ENCODE measurements at places on chromosomes 13 and 19.
A peak's percentile ranks its signal among the peaks of the same experiment; 100 is the strongest.

DNA sequence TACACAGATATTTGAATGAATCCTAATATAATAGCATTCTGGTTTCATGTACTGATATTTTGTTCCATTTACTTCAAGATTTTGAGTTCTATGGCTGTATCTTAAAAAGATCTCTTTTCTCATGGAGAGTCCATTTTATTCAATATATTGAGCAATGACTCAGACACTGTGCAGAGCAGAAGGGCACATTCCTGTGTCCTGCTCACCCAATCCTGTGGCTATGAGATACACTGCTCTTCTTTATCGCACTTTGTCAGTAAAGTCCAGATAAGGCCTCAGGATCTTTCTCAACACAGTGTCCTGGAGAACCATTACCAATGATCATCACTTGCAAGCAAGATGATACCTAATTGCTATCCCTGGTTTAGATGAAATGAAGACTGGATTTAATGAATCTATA, 155.0 kb downstream of the CYSLTR2 start:
- DNase-seq, result no peak

DNA sequence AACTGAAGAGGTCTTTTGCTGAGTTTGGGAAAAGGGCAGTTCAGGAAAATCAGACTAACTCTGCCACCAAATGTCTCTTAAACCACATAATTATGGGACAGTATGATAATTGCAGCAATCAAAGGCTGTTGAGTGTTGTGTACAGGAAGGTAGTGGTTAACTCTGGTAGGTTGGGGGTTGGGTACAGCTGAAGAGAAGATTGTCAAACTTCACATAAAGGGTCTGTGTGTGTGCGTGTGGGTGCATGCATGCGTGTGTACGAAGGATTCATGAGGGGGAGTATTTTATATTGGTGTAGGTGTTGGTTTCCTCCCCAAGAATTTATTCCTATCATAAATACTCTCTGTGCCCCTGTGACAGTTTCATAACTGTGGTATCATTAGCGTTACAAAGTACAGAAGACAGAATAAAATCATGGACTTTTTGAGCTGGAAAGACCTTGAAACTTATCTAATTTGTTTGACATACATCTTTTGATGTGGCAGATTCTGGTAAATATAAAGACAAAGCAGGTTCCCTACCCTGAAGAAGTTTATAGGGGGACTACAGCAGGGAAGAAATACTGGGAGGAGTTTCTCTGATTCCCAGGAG, 94.1 kb downstream of the PCCA start:
- no peak for DNase-seq

DNA sequence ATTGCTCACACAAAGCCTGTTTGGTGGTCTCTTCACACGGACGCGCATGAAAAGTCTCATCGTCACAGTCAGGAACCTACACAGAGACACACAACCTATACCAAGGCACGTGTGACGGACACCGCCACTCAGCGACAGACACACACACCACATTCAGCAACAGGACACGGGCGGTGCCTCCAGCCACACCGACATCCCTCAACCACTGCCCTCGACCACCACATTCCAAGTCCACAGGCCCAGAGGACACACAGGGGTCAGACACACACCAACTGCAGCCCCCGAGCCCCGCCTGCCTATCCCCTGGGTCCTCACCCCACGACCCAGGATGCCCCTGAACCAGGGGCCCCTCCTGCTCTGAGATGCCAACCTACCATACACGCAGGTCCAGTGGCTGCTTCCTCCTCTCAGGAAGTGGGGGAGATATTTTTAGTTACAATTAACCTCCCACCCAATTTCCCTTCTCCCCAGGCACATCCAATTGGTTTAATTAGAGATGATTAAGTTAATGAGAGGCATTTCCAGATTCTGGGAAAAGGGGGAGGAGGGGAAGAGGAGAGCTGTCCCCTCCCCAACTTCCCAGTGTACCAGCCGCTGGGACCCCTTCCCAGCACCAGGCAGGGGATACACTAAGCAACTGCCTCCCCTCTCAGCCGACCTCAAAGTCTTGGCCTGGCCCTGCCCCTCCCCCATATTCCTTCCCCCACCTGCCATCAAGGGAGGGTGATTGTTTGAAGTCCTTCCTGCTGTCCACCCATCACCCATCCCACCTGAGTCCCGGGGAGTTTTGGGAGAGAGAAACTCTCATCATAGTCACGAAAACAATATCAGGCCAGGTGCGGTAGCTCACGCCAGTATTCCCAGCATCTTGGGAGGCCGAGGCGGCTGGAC, 20.4 kb downstream of the MEIS3 start:
- DNase-seq, result no peak

GRCh38 chr13:40384976-40385857, 281.2 kb downstream of the FOXO1 start:
- DNase-seq, result no peak

- no peak for DNase-seq
Measured at GRCh38 chr13:71869274-71869673, 2.3 kb upstream of the DACH1 start.

DNA sequence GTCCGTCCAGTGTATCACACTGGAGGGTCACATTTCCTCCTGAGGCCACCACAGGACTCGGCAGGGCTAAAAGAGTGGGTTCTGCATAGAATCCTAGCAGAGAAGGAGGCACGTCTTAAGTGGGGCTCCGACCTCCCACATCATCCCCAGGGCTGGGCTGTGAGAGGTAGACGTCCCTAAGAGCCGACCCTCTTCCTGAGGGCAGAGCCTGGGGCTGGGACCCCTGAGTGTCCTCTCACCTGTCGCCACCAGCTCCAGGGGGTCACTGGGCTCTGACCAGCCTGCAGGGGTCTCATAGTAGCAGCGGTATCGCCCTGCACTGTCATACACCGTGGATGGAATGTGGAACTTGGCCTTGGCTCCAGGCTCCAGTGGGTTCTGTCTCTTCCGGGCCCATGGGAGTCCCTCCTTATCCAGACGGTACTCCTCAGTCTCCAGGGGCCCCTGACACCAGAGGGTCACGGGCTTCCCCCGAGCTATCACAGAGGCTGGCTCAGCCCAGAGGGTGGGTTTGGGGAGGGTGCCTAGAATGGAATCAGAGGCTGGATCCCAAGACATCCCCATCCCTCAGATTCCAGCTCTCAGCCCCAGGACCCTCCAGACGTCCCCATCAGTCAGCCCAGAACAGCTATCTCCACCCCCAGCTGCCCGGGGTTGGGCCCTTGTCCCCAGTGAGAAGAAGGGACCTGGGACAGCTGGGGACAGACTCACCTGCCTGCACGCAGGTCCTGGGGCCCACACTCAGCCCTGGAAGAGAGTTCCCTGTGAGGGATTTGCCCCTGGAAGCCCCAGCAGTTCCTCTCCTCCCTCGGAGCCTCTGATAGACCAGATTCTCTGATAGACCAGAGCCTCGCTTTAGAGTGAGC, 590 bp downstream of the LILRB5 start:
- DNase-seq, result no peak

DNA sequence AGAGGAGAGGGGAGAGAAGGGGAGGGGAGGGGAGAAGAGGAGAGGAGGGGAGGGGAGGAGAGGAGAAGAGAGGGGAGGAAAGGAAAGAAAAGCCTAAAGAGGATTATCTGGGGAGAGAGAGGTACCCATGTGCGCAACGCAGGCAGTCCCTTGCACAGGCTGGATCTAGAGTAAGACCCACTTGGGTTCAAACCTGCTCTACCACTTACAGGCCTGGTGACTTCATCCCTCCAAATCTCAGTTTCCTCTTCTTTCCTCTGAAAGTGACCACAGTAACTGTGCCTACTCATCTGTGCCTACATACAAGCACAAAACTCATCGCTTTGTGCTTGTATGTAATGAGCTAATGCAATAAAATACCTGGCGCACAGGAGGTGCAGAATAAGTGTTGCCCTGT, 732 bp upstream of the MAP1S start:
- no peak for DNase-seq

DNA sequence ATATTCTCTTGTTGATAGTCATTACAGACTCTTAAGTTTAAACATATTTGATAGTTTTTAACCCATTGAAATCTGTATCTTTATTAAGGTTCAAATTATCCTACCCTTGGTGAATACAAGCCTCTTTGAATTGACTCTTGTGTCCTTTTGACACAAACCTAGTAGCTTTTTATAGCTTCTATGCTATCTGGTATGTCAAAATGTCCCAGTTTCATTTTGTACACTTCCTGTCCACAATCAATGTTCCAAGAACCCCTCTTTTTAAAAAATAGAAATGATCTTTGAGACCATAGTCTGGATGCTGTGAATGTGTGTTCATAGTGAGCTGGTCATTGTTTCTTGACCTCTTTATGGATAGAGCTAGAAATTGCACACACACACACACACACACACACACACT, 39.2 kb upstream of the FGF14 start:
- DNase-seq, result no peak

- no peak for DNase-seq
Measured at GRCh38 chr13:54949735-54950134, 1921.1 kb downstream of the OLFM4 start.

GRCh38 chr19:47433121-47433520, 13.8 kb upstream of the MEIS3 start:
- no peak for DNase-seq

DNA sequence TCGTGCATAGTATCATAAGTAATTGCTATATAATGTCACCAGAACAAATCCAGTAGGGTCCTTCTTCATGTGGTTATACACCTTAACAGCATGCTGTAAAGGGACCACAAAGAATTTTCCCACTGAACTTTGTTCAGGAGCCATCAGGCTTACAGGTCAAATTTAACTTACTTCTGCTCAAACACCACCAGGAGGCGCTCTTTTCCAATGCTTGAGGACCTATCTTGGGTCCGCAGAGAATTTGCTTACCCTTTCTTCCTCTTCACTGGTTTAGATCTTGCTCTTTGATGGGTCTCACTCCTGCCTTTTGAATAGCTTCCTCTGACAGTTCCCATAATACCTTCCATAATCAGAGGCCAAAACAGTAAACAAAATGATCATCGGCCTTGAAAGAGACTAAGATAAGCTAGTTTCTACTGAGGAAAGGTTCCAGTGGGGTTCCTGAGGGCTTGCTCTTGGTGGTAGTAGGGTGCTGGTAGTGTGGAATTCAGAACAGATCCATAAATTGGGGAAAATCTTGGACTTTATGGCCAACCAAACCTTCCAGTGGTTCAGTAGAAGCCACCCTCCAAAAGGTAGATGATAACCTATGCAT, 37.4 kb downstream of the SCGB2B2 start:
- DNase-seq, result peak; percentile 13

- no peak for DNase-seq
Measured at GRCh38 chr13:34993470-34993869, 51.4 kb downstream of the NBEA start.

DNA sequence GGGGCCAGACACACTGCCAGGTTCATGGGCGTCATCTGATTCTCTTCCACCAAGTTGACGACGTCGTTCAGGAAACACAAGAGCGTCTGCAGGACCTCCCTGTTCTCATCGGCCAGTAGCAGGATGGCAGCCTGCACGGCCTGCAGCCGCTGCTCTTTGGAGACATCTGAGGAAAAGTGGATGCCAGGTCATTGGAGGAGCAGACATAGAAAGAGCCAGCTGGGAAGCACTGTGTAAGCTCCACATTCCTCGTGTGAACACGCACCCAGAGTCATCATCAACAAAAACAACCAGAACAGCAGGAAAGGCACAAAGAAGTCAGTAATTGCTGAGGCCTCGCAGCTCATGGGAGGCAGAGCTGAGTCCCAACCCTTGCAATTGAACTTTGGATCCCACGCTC, 96.5 kb downstream of the KL start:
- DNase-seq, result no peak

DNA sequence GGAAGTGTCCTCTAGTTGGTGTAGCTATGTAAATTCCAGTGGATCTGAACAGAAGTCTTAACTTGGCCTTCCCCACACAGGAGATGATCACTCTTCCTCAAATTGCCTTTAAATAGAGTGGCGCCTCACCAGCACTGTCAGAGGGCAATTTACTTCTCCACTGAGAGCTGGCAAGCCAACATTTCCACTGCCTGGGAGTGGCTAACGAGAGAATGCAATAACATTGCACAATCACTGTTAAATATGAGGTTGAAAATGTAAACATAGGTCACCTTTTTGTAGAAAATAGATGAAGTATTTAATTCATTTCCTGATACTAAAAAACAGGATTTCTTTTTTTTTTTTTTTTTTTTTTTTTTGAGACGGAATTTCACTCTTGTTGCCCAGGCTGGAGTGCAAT, 55.4 kb upstream of the UBL3 start:
- no peak for DNase-seq

GRCh38 chr13:104011505-104012241, 945.5 kb upstream of the SLC10A2 start:
- DNase-seq, result no peak

GRCh38 chr13:99418843-99419140, 82.5 kb upstream of the TM9SF2 start:
- no peak for DNase-seq

GRCh38 chr19:33865306-33865705, 68.6 kb downstream of the KCTD15 start:
- DNase-seq, result no peak

DNA sequence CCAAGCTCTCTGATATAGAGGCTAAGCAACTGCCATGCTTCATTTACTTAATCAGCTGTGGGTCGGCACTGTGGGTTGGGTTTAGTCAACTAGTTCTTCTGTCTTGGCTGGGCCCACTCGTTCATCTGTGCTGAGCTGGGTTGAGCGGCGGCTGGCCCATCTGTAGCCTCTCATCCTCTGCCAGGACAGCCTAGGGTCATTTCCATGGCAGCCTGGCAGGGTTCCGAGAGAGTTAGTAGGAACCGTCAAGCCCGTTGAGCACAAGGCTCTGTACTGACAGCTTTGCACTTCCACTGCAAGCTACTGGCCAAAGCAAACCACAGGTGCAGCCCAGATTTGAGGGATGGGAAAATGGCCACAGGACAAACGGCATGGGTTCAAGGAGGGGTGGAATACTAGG, 6.6 kb upstream of the ZNF835 start:
- DNase-seq, result no peak

GRCh38 chr19:41351339-41352245, 2.1 kb downstream of the TGFB1 start:
- peak; percentile 84 for DNase-seq

GRCh38 chr19:2503521-2504109, 27.7 kb downstream of the GADD45B start:
- peak; percentile 71 for DNase-seq

DNA sequence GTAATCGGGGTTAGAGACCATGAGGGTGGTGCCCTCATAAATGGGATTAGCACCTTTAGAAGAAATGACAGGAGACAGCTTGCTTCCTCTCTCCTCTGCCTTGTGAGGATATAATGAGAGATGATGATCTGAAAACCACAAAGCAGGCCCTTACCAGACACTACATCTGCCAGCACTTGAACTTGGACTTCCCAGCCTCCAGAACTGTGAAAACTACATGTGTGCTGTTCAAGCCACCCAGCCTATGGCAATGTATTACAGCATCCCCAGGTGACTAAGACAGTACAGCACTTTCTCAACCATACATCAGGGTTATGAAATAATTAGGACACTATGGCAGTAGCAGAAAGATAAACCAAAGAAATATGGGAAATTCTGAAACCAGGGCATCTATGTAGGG, 7.4 kb downstream of the ZNF564 start:
- DNase-seq, result no peak
